HepG2 (cell line): ENCODE measurements at places on chromosomes 2 and 18.

DNA sequence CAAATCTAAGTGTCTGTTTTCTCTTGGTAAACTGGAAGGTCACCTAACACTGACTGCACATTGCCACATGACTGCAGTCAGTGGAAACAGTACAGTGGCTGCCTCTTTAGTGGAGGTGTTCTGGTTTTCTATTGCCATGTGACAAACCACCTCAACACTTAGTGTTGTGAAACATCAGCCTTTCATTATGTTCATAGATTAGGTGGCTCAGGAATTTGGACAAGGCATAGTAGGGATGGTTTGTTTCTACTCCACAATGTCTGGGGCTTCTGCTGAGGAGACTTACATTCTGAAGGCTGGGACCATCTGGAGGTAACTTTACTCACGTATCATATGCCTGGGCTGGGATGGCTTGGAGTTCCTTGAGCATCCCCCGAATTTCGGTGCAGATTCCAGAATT lies 26.5 kb downstream of the CCDC85A start:
- H3K27ac ChIP-seq = no peak overlapping the region
- H3K4me1 ChIP-seq = peaks cover 8% of the 10 kb centered on the region; the same call in 1 of the 2 replicates
- no peaks in the 10 kb centered on the region for H3K27me3 ChIP-seq
- no peaks in the 10 kb centered on the region for H3K36me3 ChIP-seq
- no peak for DNase-seq
- H3K4me3 ChIP-seq = no peak overlapping the region

DNA sequence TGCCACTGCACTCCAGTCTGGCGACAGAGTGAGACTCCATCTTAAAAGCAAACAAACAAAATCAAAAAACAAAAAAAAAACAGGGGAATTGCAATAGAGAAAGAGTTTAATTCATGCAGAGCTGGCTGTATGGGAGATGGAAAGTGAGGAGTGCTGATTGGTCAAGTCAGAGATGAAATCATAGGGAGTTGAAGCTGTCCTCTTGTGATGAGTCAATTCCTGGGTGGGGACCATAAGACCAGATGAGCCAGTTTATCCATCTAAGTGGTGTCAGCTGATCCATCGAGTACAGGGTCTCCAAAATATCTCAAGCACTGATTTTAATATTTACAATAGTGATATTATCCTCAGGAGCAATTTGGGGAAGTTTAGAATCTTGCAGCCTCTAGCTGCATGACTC lies 45.3 kb downstream of the FRZB start:
- DNase-seq = no peak
- H3K4me3 ChIP-seq = no peak overlapping the region
- no peaks in the 10 kb centered on the region for H3K36me3 ChIP-seq
- no peak overlapping the region for H3K27ac ChIP-seq

DNA sequence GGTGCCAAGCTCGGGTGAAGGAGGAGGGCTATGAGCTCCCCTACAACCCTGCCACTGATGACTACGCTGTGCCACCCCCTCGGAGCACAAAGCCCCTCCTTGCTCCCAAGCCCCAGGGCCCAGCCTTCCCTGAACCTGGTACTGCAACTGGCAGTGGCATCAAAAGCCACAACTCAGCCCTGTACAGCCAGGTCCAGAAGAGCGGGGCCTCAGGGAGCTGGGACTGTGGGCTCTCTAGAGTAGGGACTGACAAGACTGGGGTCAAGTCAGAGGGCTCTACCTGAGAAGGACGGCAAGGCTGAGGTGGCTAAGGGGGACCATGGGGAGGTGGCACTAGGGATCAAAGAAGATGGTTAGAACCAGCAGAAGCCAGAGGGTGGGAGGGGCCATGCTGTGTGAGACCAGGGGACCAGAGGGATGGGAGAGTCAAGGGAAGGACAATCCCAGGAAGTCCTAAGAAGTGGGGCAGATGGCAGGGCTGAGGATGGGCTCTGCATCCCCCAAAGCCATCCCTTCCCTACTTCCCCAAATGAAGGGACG lies 2.4 kb downstream of the DOK1 start:
- peaks cover 6% of the 10 kb centered on the region; the same call in 1 of the 2 replicates for H3K27me3 ChIP-seq
- H3K4me1 ChIP-seq = peaks cover 48% of the 10 kb centered on the region
- H3K27ac ChIP-seq = no peak overlapping the region
- H3K4me3 ChIP-seq = no peak overlapping the region
- DNase-seq = no peak

GRCh38 chr2:226136739-226137138 lies 662.9 kb downstream of the IRS1 start:
- H3K4me1 ChIP-seq = peaks cover 53% of the 10 kb centered on the region
- H3K4me3 ChIP-seq = no peak overlapping the region
- no peak for DNase-seq
- H3K36me3 ChIP-seq = no peaks in the 10 kb centered on the region
- H3K27me3 ChIP-seq = no peaks in the 10 kb centered on the region
- H3K27ac ChIP-seq = peak overlapping the region; percentile 12

DNA sequence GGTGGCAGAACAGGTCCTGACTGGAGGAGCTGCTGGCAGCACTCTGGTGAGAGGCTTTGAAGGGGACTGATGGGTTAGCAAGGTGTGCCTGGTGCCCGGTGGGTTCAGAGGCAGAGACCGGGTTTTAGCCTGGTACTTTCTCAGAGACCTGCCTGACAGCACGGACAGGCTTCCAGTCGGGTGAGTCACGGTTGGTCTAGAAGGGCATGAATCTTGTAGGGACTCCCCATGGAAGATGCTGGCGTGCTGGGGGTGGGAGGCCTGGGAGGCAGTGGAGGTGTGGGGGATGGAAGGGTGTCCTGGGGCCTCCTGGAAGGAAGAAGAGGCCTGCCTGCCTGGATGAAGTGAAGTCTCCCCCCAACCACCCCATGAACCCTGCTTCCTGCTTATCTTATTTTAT lies 52.6 kb downstream of the ACKR3 start:
- H3K4me3 ChIP-seq = no peak overlapping the region
- H3K4me1 ChIP-seq = no peaks in the 10 kb centered on the region
- H3K27ac ChIP-seq = no peak overlapping the region

DNA sequence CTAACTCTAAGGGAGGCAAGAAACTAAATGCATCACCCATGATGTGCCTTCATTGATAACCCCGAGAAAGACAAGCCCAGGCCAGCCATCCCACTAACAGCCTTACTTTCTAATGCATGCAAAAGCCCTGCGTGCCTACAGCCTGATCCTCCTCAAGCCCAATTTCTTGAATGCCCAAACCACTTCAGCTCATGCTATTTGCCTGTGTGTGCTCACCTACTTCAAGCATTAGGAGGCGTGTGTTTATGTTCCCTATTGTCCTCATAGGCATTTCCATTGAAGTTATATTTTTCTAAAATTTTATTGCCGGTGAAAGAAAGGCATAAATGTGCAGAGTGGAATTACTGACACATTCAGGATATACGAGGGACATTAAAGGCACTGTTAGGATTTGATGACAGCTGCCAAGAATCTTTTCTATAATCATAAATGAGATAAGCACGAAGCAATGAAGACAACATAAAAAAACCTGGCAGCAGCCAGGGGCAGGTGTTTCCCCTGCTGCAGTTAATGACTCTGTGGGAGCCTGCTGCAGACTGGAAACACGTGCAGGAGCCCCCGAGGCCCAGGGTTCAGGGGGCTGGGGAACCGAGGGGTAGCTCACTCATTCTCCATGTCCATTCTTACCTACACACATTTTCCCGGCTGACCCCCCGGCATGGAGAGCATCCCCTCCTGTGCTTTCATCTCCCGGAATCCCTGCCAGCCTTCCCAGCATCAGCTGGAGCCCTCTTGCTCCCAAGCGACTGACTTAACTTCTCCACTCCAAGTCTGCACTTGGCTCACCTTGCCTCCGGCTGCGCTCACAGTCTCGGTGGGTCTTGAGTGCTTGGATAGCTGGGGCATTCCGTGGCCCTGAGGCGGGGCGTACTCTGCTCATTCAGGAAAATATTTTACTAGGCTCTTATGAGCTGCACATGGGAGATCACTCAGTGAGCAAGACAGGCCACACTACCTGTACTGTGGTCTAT lies 292.3 kb upstream of the SIX2 start:
- no peak overlapping the region for H3K27ac ChIP-seq
- peaks cover 30% of the 10 kb centered on the region; the same call in 2 of the 3 replicates for H3K27me3 ChIP-seq
- peaks cover 17% of the 10 kb centered on the region for H3K4me1 ChIP-seq
- no peak for DNase-seq
- H3K4me3 ChIP-seq = no peak overlapping the region

- no peaks in the 10 kb centered on the region for H3K36me3 ChIP-seq
- H3K4me1 ChIP-seq = no peaks in the 10 kb centered on the region
- H3K27me3 ChIP-seq = peaks cover 4% of the 10 kb centered on the region; the same call in 1 of the 2 replicates
- H3K27ac ChIP-seq = no peak overlapping the region
Measured at GRCh38 chr2:235229236-235229635, 264.6 kb upstream of the AGAP1 start.
